Hepatocyte (in vitro differentiated cells): ENCODE measurements at places on chromosomes 2 and 18. TPM values are rescaled to one million over a fixed set of nuclear protein-coding genes. Genes with fewer than 3 reads are reported as not detected.

DNA sequence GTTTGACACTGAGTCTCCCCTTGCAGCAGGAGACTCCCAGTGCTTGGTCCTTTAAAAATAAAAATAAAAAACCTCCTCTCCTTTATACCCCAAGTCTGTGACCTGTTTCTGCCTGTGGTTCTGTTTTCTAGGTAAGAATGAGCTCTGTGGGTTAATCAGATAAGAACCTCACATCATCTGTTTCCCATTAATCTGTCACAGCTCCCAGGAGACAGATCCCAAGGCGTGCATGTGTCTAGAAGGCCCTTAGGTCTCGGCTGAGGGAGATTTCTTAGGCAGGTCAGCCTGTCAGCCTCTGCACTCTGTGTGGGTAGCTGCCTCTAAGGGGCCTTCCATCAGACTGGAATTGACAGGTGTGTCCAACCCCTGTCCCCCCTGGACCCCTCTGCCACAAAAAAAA lies 80.7 kb downstream of the FHOD3 start:
- no peak overlapping the region for H3K4me3 ChIP-seq
- H3K27ac ChIP-seq = no peak overlapping the region
- H3K36me3 ChIP-seq = no peaks in the 10 kb centered on the region
- DNase-seq = no peak

GRCh38 chr2:85822766-85823165 lies 66.0 kb downstream of the ST3GAL5 start:
- H3K36me3 ChIP-seq = no peaks in the 10 kb centered on the region
- no peak for DNase-seq
- no peak overlapping the region for H3K4me3 ChIP-seq
- no peaks in the 10 kb centered on the region for H3K4me1 ChIP-seq
- H3K27ac ChIP-seq = no peak overlapping the region

DNA sequence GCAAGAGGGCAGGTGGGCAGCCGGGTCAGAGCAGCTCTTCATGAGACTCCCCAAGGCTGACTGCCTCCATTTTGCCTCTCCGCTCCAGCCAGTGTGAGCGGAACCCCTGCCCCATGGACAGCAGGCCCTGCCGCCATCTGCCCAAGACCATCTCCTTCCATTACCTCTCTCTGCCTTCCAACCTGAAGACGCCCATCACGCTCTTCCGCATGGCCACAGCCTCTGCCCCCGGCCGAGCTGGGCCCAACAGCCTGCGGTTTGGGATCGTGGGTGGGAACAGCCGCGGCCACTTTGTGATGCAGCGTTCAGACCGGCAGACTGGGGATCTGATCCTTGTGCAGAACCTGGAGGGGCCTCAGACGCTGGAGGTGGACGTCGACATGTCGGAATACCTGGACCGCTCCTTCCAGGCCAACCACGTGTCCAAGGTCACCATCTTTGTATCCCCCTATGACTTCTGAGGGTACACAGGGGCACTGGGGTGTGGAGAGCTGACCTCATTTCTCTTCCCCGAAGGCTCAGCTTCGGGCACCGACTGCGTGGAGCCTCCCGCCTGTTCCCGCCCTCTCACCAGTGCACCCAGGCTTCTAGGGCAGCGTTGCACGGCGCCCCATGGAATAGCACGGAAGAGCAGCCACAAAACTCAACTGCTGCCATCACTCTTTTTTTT lies 49.0 kb downstream of the FBLN7 start:
- H3K36me3 ChIP-seq = no peaks in the 10 kb centered on the region

GRCh38 chr2:223889229-223889628 lies 51.8 kb upstream of the AP1S3 start:
- no peak for DNase-seq
- no peaks in the 10 kb centered on the region for H3K4me1 ChIP-seq
- H3K27ac ChIP-seq = no peak overlapping the region
- no peaks in the 10 kb centered on the region for H3K27me3 ChIP-seq
- H3K36me3 ChIP-seq = no peaks in the 10 kb centered on the region

DNA sequence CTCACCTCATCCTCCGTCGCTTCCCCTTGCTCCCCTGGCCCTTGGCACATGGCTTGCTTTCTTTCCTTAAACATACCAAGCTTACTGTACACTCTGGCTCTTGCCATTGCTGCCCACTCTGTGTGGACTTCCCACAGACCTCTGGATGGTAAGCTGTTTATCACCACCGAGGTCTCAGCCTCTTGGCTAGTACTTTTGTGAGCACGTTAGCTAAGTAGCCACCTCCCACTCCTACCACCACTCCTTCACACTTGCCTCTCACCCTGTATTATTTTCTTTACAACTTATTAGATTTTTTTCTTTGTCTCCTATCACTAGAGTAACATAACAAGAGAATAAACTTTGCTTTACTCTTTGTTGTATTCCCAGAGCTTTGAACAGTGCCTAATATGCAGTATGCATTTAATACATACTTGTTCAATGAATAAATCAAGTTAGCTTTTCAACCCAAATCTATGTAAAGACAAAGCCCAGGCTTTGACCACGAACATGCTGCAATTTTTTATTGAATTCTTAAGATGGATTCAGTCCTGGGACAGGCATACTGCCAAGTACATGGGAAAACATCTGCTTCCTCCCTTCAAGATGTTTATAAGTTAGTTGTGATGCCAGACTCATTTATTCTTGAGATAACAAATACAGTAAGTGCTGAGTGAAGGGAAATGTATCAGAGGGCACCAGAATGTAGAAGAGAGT lies 25.0 kb upstream of the MSGN1 start:
- no peak overlapping the region for H3K27ac ChIP-seq
- no peaks in the 10 kb centered on the region for H3K27me3 ChIP-seq
- DNase-seq = peak; percentile 22
- peaks cover 28% of the 10 kb centered on the region for H3K4me1 ChIP-seq

GRCh38 chr2:128788636-128789220 lies 470.1 kb upstream of the HS6ST1 start:
- no peaks in the 10 kb centered on the region for H3K36me3 ChIP-seq
- peaks cover 4% of the 10 kb centered on the region for H3K4me1 ChIP-seq
- DNase-seq = no peak
- H3K27ac ChIP-seq = no peak overlapping the region

DNA sequence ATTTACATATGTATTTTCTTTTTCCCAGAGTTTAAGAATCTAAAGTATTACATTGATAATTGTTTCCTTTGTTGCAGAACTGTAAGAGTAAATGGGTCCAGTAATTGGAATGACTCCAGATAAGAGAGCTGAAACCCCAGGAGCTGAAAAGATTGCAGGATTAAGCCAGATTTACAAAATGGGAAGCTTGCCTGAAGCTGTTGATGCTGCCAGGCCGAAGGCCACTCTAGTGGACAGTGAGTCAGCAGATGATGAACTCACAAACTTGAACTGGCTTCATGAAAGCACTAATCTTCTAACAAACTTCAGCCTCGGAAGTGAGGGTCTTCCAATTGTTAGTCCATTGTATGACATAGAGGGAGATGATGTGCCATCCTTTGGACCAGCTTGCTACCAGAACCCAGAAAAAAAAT lies 183.8 kb upstream of the STON1 start:
- no peaks in the 10 kb centered on the region for H3K27me3 ChIP-seq
- H3K4me3 ChIP-seq = no peak overlapping the region
- peaks cover 13% of the 10 kb centered on the region for H3K4me1 ChIP-seq
- H3K36me3 ChIP-seq = no peaks in the 10 kb centered on the region
- peak; percentile 55 for DNase-seq

DNA sequence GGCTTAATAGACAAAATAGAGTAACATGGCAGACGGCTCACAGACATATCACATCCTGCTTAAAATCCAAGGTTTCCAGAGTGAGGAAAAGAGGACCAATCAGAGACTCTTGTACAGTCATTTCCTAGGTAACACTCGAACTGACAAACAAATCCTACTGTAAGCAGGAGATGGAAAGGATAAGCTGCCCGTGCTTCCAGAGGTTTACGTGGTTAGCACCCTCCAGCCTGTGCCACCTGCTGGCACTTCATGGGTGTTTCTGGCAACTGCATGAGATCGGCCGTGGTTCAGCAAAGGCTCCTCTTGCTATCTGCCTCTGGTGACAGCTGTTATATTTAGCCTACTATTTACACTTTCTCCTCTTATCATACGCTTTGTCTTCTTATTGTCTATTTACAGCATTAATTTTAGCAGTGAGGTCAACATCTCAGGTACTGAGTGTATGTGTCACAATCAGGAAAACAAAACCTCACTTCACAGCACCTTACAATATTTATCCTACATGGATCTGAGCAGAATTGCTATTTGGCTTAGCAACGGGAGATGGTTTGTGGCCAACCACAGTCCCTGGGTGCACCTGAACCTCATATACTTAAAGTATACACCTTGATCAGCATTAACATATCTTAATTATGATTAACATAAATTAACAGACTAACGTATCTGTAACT lies 226.9 kb downstream of the TMEM163 start:
- H3K27me3 ChIP-seq = no peaks in the 10 kb centered on the region
- H3K36me3 ChIP-seq = no peaks in the 10 kb centered on the region
- no peak overlapping the region for H3K27ac ChIP-seq
- no peak overlapping the region for H3K4me3 ChIP-seq

- no peak overlapping the region for H3K27ac ChIP-seq
- no peak overlapping the region for H3K4me3 ChIP-seq
- DNase-seq = no peak
- H3K36me3 ChIP-seq = no peaks in the 10 kb centered on the region
- H3K27me3 ChIP-seq = peaks cover 14% of the 10 kb centered on the region
- H3K4me1 ChIP-seq = no peaks in the 10 kb centered on the region
Measured at GRCh38 chr18:11668441-11669169, 20.5 kb upstream of the GNAL start.

The RTP5 gene
- not detected in 2 replicates for polyA plus RNA-seq

The MARCO gene
- 0.62 TPM in 1 of 2 replicates, not detected in the other for polyA plus RNA-seq

GRCh38 chr18:21203542-21204241 lies 38.3 kb upstream of the GREB1L start:
- H3K4me1 ChIP-seq = no peaks in the 10 kb centered on the region
- no peaks in the 10 kb centered on the region for H3K36me3 ChIP-seq
- DNase-seq = no peak
- no peak overlapping the region for H3K27ac ChIP-seq

DNA sequence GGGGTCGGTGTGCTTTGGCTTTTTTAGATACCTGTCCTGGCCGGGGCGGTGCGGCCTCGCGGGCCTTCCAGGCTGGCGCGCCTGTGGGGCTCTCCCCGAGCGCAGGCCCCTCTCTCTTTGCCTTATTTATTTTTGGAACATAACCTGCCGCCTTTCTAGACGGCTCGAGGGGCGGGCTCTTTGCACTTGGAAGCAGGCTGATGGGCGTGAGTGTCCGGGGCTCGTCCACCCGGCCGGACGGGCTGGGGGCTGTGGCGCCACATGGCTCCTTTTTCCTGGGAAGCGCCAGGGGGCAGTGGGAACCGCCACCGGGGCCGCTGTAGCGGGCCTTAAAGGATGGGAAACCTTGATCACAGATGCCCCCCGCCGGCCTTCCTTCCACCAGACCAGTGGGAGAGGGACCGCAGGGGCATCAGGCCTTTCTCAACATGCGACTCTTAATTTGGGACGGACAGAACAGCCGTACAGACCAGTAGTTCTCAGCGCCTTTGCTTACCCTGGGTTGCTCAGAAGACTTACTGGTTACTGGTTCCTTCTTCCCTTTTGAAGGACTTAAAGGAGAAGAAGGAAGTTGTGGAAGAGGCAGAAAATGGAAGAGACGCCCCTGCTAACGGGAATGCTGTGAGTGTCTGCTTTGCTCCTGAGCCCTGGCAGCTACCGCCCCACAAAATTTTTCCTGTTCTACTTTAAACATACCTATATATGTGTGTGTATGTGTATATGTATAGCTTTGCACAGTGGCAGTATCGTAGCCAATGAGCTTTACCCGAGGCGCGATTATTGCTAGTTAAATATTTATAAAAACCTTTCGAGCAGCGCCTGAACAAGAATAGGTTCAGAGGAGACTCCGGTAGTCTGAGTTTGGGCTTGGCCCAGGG lies 2.7 kb downstream of the PTMA start:
- H3K4me3 ChIP-seq = peak overlapping the region; percentile 80
- H3K27ac ChIP-seq = peak overlapping the region; percentile 68
- peak; percentile 55 for DNase-seq
- H3K27me3 ChIP-seq = no peaks in the 10 kb centered on the region

DNA sequence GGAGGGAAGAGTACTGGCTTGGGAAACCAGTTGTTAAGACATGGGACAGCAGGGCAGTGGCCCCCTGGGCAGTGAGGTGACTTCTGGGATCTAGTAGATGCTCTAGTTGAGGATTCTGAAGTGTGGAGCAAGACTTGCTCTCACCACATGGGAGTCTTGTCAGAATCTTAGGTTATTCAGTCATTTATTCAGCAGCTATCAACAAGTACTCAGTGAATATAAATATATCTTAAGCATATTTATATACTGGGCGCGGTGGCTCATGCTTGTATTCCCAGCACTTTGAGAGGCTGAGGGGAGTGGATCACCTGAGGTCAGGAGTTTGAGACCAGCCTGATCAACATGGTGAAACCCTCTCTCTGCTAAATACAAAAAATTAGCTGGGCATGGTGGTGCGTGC lies 20.0 kb downstream of the STON1 start:
- no peaks in the 10 kb centered on the region for H3K27me3 ChIP-seq
- H3K4me3 ChIP-seq = no peak overlapping the region
- no peak overlapping the region for H3K27ac ChIP-seq
- no peaks in the 10 kb centered on the region for H3K36me3 ChIP-seq
- H3K4me1 ChIP-seq = no peaks in the 10 kb centered on the region
- no peak for DNase-seq

DNA sequence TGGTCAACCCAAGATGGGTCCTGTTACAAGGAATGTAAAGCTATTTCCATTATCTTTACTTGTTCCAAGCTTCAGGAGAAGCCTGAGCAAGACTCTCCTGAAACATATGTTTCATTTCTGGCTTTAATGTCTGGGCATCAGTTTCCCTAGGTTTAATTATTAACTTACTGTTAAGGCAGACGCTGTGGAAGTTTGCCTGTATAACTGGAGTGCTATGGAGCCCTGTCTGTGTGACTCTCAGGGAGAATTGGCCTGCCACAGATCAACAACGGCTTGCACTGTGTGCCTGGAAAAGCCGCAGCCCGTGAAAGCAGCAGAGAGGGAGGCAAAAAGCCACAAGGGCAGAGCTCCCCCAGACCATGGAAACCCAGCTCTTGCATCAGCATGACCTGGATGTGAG lies 22.1 kb upstream of the LONRF2 start:
- H3K27ac ChIP-seq = peak overlapping the region; percentile 17
- H3K36me3 ChIP-seq = no peaks in the 10 kb centered on the region
- H3K27me3 ChIP-seq = no peaks in the 10 kb centered on the region
- no peak overlapping the region for H3K4me3 ChIP-seq

DNA sequence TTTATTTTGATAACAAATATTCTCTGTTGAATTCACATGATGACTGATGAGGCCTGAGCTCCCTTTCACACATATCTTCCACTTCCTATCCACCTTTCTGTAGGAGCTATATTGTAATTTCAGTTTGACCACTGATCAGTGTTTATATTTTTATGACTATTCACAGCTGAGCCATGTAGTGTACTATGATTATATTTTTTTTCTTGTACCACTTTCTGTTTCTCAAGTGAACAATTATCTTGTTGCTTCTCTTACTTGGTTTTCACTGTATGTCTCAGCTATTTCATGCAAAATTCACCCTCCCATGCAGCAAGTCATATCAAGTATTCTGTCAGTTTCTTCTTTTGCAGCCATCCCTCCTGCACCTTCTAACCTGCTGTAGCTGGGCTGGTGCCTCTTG lies 78.4 kb downstream of the TMEM247 start:
- no peaks in the 10 kb centered on the region for H3K4me1 ChIP-seq
- no peak for DNase-seq
- no peaks in the 10 kb centered on the region for H3K27me3 ChIP-seq
- no peak overlapping the region for H3K4me3 ChIP-seq
- no peaks in the 10 kb centered on the region for H3K36me3 ChIP-seq
- no peak overlapping the region for H3K27ac ChIP-seq

- H3K27ac ChIP-seq = peak overlapping the region; percentile 90
- no peak for DNase-seq
- H3K4me1 ChIP-seq = peaks cover 43% of the 10 kb centered on the region
- H3K36me3 ChIP-seq = no peaks in the 10 kb centered on the region
- no peaks in the 10 kb centered on the region for H3K27me3 ChIP-seq
- H3K4me3 ChIP-seq = no peak overlapping the region
Measured at GRCh38 chr2:109321570-109321969, 192.6 kb downstream of the SH3RF3 start.
